ENCODE measurements at places on chromosomes 4 and X.

DNA sequence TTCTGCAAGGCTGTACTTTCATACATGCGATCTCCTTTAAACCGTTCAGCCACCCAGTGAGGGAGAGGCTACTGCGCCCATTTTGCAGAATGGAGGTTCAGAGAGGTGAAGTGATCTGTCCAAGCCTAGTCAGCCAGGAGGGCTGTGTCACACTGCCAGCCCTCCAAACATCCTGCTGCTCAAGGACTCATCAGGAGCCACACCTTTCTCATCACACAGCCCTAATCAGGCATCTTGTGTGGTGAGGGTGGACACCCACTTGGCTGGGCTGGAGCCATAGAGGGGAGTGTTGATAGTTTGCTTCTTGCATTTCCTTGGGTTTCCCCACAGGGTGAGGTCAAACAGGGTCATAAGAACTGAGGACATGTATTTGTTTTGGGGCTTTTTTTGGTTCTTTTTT, 5.4 kb upstream of the CXCR3 start:
- no peak for DNase-seq

DNA sequence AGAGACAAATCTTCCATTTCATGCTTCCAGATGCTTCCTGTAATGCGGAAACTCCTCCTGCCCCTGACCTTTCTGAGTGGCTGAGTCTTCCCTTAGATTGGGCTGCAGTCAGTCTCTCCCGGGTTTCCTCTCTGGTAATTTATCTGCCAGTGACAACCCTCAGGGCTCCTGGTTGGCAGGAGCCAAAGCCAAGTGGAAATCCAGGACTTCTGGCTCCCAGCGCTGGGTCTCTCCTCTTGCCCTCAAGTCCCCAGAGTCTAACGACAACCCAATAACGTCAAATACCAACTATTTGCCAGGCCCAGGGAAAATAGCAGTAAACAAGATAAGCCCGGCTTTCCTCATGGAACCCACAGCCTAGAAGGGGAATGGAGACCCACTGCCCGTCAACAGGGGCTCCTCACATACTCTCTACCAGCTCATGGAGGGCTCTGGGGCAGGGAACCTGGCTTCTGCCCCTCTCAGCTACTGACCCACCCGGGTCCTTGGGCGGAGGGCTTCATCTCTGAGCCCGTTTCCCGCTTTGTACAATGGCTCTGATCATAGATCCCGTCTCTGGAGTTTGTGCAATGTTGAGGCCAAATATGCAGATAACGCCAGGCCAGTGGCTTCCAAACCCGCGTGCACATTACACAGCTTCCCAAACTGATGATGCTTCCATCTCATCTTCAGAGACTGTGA, 1.1 kb upstream of the TBC1D14 start:
- DNase-seq = peak; percentile 21

DNA sequence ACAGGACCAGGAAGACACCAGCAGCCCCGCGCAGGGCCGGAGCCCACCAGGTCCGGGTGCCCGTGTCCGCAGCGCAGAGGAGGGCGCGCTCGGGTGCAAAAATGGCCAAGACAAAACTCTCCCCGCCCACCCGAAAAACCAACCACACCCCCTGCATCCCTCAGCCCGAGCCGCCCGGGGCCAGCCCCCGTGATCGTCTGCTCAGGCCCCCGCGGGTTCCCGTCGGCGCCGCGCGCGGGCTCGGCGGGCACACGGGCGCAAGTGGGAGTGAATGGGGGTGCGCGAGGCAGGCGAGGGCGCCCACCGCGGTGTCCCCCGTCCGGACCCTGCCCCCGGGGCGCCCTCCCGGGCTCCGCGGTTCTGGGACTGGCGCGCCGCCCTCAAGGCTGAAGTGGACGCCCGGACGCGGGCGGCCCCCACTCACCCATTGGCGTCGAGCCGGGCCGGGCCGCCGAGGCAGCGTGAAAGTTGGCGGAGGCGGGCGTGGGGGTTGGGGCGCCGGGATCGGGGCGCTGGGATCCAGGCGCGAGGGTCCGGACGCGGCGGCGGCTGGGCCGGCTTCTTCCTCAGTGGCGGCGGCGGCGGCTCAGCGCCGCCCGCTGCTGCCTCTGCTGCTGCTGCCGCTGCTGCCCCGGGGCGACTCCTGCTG, 393 bp downstream of the SH3KBP1 start:
- DNase-seq = no peak

- DNase-seq = no peak
Measured at GRCh38 chrX:101550751-101551379, 518 bp downstream of the ARMCX1 start.

- DNase-seq = no peak
Measured at GRCh38 chr4:174600391-174600790, 78.1 kb upstream of the HPGD start.

GRCh38 chr4:169668069-169668721, 47.8 kb downstream of the CLCN3 start:
- no peak for DNase-seq

DNA sequence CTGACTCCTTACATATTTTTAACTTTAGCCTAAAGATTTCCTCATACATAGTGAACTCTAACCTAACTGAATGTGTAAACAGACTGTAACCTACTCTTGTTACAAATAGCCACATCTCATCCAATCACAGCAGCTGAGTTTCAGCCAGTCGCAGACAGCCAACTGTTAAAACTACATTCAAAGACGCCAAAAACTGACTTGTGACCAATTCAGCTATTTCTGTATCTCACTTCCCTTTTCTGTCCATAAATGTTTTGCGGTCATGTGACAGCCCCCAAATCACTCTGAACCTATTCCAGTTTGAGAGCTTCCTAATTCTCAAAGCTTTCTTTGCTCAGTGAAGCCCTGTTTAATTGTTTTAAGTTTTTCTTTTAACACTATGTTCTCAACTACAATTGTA, 2731.9 kb downstream of the ARAP2 start:
- DNase-seq = no peak

All from DMS153 (cell line).